ENCODE measurements at places on chromosomes 16 and 17.

- no peak for DNase-seq
Observed at GRCh38 chr16:77721752-77722308, 484 bp upstream of the NUDT7 start.

GRCh38 chr16:6835516-6835915, 497.1 kb upstream of the RBFOX1 start:
- DNase-seq = no peak

GRCh38 chr17:51298508-51299371, 38.4 kb downstream of the UTP18 start:
- DNase-seq = peak; percentile 56

DNA sequence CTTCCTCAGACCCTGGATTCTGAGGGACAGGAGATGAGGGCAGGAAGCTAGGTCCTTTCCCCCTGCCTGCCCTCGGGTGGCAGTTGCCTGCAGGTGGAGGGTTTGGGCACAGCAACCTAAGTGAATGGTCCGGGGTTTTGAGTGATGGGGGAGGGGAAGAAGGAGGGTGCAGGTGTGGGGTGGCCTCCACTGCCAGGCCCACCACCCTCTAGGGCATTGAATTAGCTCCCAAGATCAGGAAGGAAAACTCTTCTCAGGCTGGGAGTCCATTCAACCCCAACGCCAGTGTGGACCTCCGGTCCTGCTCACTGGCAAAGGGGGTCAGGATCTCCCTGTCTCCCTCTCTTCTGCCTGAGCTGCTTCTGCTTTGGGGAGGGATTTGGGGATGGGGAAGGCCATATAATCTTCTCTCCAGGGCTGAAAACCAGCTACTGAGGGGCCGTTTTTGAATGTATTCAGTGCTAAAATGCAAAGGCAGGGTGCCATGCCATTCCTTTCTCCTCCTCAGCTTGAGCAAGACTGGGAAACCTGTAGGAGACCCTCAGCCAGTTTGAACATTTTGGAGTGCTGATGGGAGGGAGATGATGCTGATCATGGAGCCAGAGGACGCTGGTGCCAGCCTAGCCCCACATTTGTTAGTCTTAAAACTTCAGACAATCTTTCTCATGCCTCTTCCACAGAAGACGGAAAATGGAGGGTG, 18.8 kb downstream of the GRB7 start:
- no peak for DNase-seq

- peak; percentile 91 for DNase-seq
Observed at GRCh38 chr17:60941028-60941427, 263.4 kb downstream of the BCAS3 start.

DNA sequence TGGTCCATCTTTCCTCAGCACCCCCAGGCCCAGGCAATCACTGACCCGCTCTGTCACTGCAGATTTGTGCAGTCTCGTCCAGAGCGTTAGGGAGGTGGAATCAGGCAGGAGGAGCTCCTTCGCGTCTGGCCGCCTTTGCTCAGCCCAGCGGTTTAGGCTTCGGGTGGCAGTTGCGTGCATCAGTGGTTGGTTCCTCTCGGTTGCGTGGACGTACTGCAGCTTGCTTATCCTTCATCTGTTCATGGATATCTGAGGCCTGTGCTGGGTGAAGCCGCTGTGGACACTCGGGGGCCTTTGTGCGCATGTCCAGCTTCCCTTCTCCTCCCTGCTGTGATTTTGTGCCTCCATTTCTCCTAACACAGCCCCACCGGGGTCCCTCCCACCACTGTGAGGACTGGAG, 4.7 kb upstream of the P2RX1 start:
- DNase-seq = no peak

DNA sequence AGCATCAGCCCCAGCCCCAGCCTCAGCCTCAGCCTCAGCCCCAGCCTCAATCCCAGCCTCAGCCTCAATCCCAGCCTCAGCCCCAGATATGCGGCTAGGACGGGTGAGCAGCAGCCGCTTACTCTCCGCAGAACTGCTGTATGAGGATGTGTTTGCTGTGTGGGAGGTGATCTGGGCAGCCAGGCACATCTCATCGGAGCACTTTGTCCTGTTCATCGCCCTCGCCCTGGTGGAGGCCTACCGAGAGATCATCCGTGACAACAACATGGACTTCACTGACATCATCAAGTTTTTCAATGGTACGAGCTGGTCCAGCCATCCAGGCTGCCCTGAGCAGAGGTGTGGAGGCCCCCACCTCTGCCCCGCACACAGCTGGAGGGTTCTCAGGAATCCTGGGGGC, 22.0 kb downstream of the MNT start:
- DNase-seq = no peak

- no peak for DNase-seq
Observed at GRCh38 chr17:45009676-45010467, 41.6 kb downstream of the DCAKD start.

- DNase-seq = no peak
Observed at GRCh38 chr17:4635823-4636375, 5.6 kb downstream of the ALOX15 start.

- no peak for DNase-seq
Observed at GRCh38 chr17:57275071-57275764, 18.9 kb downstream of the MSI2 start.

GRCh38 chr16:30760001-30760559, 1.8 kb downstream of the CFAP119 start:
- no peak for DNase-seq

DNA sequence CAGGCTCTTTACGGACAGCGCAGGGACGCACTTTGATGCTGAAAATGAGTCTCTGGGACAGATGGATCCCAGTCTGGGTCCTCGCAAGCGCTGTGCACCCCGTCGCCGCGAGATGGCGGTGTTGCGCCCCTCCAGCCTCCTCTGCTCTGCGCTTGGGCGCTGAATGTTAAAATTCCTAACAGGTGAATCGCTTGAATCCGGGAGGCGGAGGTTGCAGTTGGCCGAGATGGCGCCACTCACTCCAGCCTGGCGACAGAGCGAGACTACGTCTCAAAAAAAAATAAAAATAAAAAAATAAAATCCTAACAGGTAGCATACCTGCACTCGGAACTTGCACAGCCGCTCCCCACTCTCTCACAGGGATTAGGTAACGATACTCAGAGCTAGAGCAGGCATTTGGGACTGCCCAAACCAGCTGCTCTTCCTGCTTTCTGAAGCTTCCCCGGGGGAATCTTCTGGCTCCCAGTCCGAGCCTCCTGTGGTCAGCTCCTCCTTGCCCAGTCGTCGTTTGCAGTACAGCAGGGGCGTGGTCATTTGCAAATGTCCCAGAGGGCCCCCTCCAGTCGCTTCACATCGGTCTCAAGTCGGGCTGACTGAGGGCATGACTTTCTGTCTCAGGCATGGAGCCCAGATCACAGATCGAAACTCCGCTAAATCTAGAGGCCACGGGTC, 26.2 kb upstream of the OSGIN1 start:
- peak; percentile 61 for DNase-seq

- DNase-seq = no peak
Observed at GRCh38 chr17:27578718-27579085, 52.3 kb upstream of the LGALS9 start.

DNA sequence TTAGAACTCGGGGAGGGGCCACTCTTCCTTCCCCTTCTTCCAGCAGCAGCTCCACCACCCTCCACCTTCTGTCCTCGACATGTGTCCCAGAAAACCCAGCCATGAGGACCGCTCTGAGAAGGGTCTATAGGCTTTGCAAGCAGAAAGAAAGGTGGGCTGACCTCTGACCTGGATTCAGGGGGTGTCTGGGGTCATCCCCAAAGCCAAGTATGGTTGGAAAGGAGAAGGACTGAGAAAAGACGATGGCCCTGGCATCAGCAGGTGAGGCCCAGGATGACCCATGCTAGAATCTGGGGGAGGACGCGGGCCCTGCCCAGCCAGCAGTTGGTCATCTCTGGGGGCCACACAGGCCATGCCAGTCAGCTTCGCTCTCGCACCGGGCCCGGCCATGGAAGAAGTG, 6.1 kb upstream of the SMIM5 start:
- DNase-seq = no peak

DNA sequence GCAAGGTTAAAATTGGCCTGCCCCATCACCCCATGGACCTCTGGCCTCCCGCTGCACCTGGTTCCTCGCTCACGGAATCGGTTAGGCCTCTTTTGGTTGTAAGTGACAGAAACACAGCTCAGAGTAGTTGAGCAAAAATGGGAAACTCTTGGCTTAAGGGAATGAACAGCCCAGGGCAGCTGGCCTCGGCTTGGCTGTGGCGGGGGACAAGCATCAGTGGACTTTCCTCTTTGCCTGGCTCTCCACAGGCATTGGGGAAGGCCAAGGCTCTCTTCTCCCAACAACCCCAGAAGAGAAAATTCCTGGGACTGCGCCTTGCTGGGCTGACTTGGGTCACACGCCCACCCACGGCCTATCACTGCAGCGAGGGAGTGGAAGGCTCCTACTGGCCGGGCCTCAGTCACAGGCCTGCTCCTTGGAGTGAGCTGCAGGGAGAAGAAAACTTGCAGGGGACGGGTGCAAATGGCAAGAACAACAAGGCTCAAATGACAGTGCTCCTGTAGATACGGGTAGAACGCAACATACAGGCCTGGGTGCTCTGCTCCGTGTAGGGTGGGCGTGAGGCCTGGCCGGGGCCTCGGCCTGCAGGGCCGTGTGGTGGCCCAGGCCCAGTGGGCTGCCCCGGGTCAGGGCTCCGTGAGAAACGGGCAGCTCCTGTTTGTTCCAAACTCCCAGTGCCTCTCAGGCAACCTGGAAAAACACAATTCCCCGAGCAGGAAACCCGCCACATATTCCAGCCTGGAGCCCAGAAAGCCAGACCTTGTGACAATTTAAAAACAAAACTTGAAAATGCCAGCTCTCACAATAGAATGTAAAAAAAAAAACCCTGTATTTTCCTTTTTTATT, 25.0 kb upstream of the ATP2A3 start:
- DNase-seq = no peak

DNA sequence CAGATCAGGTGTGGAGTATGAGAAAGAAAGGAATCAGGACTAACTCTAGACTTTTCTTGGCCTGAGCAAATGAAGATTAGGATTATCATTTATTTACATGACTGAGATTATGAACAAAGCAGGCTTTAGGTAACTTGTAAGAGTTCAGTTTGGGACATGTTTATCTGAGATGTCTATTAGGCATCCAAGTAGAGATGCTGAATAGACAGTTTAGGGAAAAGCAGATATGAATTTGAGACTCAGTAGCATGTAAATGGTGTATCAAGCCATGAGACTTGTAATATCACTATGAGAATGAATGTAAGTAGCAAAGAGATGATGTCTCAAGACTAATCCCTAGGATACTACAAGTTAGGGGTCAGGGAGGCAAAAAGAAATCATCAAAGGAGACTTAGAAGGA, 8.6 kb upstream of the HS3ST2 start:
- no peak for DNase-seq

GRCh38 chr17:51951741-51952140, 206.8 kb downstream of the CA10 start:
- DNase-seq = no peak
